Mononuclear cell (primary cell): ENCODE measurements at places on chromosomes 11 and 22. TPM values are rescaled to one million over a fixed set of nuclear protein-coding genes. Genes with fewer than 3 reads are reported as not detected.

Gene FTH1
- total RNA-seq, result 1,270 TPM

Gene USH1C
- total RNA-seq, result not detected

Gene SLC16A8
- not detected for total RNA-seq

Gene NAV2
- total RNA-seq, result 0.42 TPM

Gene GP1BB
- 36.1 TPM for total RNA-seq

Gene PISD
- 21.6 TPM for total RNA-seq

Gene OR52A1
- not detected for total RNA-seq

Gene C11orf97
- not detected for total RNA-seq

Gene NAALAD2
- not detected for total RNA-seq

Gene TMPRSS13
- total RNA-seq, result 0.73 TPM

Gene ROM1
- total RNA-seq, result 1.3 TPM

Gene CDON
- total RNA-seq, result 1.2 TPM

Gene UBQLNL
- 0.52 TPM for total RNA-seq

Gene SCGB2A2
- total RNA-seq, result not detected
